ENCODE measurements at places on chromosomes 2 and 18.

GRCh38 chr18:48727681-48728080 is 188.8 kb downstream of the CTIF start:
- no peak overlapping the region for H3K4me3 ChIP-seq
- peaks cover 15% of the 10 kb centered on the region for H3K36me3 ChIP-seq
- no peak for DNase-seq
- H3K27ac ChIP-seq = no peak overlapping the region

- H3K4me3 ChIP-seq = no peak overlapping the region
- H3K4me1 ChIP-seq = peaks cover 27% of the 10 kb centered on the region
- DNase-seq = no peak
- H3K27ac ChIP-seq = peak overlapping the region; percentile 71
Measured at GRCh38 chr2:226310146-226310545, 489.5 kb downstream of the IRS1 start.

DNA sequence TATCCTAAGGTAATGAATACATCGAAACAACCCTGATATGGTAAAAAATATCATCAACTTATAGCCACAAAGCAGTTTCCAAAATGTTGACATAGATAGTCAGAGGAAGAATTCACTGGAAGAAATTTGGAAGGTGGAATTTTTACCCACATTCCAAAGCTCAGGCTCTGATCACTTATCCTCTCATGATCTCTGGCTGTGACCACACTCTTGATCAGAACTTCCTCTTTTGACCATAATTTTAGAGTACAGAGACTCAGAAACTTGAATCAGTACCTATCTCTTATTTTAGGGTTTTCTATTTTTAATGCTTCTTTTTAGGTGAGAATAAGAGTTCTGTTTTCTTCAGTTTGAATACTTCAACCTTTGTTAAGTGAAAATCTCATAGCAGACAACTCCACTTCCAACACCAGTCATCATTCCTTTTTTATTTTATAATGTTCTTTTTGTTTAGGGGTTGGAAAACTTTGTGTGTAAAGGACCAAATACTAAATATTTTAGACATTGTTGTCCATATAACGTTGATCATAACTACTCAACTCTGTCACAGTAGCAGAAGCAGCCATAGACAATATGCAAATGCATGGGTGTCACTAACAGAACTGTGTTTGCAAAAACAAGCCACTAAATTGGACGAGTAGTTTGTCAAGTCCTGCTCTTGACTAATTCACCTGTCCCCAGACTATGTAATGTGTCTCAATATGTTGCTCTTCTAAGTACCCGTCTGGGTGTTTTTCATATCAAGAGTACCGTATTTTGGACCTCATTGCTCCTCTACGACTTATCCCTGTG is 891.6 kb upstream of the CRIM1 start:
- no peak overlapping the region for H3K27ac ChIP-seq
- H3K4me1 ChIP-seq = no peaks in the 10 kb centered on the region
- H3K27me3 ChIP-seq = no peaks in the 10 kb centered on the region
- H3K36me3 ChIP-seq = no peaks in the 10 kb centered on the region
- DNase-seq = no peak
- H3K4me3 ChIP-seq = no peak overlapping the region

GRCh38 chr2:216789081-216789480 is 70.8 kb downstream of the TNP1 start:
- no peak overlapping the region for H3K27ac ChIP-seq
- no peaks in the 10 kb centered on the region for H3K27me3 ChIP-seq

- H3K4me1 ChIP-seq = no peaks in the 10 kb centered on the region
- H3K27ac ChIP-seq = no peak overlapping the region
- no peak for DNase-seq
Measured at GRCh38 chr2:229530434-229530833, 183.9 kb downstream of the DNER start.

- H3K4me3 ChIP-seq = no peak overlapping the region
- DNase-seq = no peak
- peaks cover 73% of the 10 kb centered on the region for H3K4me1 ChIP-seq
Measured at GRCh38 chr2:15892151-15892880, 48.0 kb upstream of the MYCN start.

GRCh38 chr2:42693688-42694479 is 70.1 kb downstream of the OXER1 start:
- no peak overlapping the region for H3K4me3 ChIP-seq
- peaks cover 10% of the 10 kb centered on the region for H3K36me3 ChIP-seq
- H3K27ac ChIP-seq = no peak overlapping the region
- H3K27me3 ChIP-seq = no peaks in the 10 kb centered on the region
- peaks cover 7% of the 10 kb centered on the region for H3K4me1 ChIP-seq

DNA sequence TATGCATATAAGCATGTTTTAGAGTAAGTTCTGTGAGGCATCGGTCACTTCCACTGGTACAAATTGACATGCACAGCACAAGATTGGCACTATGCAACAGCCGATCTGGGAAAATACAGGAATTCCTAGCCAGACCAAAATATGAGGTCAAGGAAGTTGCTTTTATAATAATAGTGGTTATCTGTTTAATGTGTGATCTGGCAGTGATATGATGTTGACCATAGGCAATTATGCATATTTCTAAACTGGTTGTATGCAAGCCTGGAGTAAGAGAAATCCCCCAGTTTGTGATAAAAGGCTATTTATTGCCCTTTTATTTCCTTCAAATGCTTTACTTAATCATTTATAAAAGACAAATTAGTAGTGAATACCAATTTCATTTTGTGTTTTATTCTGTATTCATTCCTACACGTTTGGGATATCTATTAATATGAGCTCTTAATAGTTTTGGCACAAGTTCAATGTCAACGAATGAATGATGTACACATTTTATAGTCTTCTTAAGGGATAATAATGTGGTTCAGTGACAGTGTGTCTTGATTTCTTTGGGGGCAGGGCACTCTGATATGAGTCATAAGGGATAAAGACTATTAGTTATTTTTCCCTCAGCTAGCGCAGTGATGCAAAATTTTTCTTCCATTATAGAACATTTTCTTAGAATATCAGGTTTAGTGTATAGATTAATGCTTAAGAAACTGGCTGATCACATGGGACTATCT is 34.7 kb upstream of the ZEB2 start:
- H3K36me3 ChIP-seq = peaks cover 1% of the 10 kb centered on the region
- no peak overlapping the region for H3K27ac ChIP-seq
- H3K27me3 ChIP-seq = no peaks in the 10 kb centered on the region
- DNase-seq = no peak

- H3K4me3 ChIP-seq = no peak overlapping the region
- H3K27ac ChIP-seq = no peak overlapping the region
- no peaks in the 10 kb centered on the region for H3K27me3 ChIP-seq
- H3K36me3 ChIP-seq = peaks cover 28% of the 10 kb centered on the region
- DNase-seq = no peak
Measured at GRCh38 chr2:43941966-43942365, 53.8 kb downstream of the LRPPRC start.

- H3K27me3 ChIP-seq = no peaks in the 10 kb centered on the region
- no peak overlapping the region for H3K27ac ChIP-seq
- H3K4me1 ChIP-seq = peaks cover 53% of the 10 kb centered on the region
- no peak overlapping the region for H3K4me3 ChIP-seq
- no peaks in the 10 kb centered on the region for H3K36me3 ChIP-seq
Measured at GRCh38 chr2:179442206-179442605, 177.6 kb upstream of the SESTD1 start.

DNA sequence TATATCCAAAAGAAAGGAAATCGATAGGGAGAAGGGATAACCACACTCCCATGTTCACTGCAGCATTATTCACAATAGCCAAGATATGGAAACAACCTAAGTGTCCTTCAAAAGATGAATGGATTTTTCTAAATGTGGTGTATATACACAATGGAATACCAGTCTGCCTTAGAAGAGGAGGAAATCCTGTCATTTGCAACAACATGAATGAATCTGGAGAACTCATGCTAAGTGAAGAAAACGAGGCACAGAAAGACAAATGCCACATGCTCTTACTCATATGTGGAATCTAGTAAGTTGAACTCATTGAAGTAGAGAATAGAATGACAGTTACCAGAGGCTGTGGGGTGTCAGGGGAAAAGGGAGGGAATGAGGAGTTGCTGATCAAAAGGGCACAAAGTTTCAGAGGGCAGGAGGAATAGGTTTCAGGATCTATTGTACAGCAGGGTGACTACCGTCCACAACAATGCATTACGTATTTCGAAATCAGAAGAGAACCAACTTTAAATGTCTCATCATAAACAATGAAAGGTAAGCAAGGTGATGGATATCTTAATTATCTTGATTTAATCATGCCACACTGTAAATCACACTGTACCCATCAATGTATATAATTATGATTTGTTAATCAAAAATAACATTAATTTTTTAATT is 46.1 kb downstream of the SIGLEC15 start:
- peaks cover 70% of the 10 kb centered on the region for H3K36me3 ChIP-seq
- H3K27me3 ChIP-seq = no peaks in the 10 kb centered on the region
- no peak overlapping the region for H3K4me3 ChIP-seq

- no peaks in the 10 kb centered on the region for H3K4me1 ChIP-seq
- H3K27ac ChIP-seq = no peak overlapping the region
- no peaks in the 10 kb centered on the region for H3K27me3 ChIP-seq
- H3K36me3 ChIP-seq = no peaks in the 10 kb centered on the region
- no peak for DNase-seq
Measured at GRCh38 chr2:76009484-76009883, 298.8 kb upstream of the GCFC2 start.

DNA sequence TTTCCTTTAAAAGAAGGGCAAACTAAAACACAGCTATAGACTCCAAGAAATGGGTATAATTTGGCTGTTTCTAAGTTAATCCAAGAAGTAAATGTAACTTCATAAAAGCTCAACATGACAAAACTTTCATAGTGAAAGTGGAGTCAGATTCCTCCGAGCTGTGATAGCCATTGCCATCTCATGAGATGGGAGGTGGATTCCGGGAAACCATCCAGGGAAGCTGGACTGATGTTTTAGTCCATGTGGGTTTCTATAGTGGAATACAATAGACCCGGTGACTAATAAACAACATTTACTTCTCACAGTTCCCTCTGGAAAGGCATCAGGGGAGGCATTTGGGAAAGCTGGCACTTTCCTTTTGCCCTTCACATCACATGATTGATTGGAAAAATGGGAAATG is 10.0 kb upstream of the LAPTM4A start:
- DNase-seq = no peak
- no peaks in the 10 kb centered on the region for H3K27me3 ChIP-seq
- no peaks in the 10 kb centered on the region for H3K36me3 ChIP-seq
- H3K4me1 ChIP-seq = peaks cover 26% of the 10 kb centered on the region
- no peak overlapping the region for H3K4me3 ChIP-seq

GRCh38 chr2:120901201-120901600 is 165.5 kb downstream of the GLI2 start:
- no peak overlapping the region for H3K4me3 ChIP-seq
- no peak for DNase-seq
- peaks cover 68% of the 10 kb centered on the region for H3K4me1 ChIP-seq
- no peak overlapping the region for H3K27ac ChIP-seq

DNA sequence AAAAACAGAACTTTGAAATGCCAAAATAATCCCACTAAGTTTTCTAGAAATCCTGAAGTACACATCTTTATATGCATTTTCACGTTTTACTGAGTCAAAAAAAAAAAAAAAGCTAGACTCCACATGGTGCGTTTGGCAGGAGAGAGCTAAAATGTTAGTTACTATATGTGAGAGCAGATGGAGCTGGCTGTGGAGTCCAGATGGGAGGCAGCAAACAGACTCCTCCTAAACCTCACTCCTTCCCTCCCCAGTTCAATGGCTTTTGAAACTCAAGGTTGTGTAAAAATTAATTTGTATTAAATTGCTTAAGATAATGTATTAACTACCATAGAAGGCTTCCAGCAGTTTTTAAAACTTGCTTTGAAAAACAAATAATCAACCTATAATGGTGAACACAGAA is 248.8 kb downstream of the AGPS start:
- H3K36me3 ChIP-seq = peaks cover 27% of the 10 kb centered on the region
- no peak overlapping the region for H3K4me3 ChIP-seq
- no peak overlapping the region for H3K27ac ChIP-seq
- H3K4me1 ChIP-seq = peaks cover 4% of the 10 kb centered on the region
- no peaks in the 10 kb centered on the region for H3K27me3 ChIP-seq

DNA sequence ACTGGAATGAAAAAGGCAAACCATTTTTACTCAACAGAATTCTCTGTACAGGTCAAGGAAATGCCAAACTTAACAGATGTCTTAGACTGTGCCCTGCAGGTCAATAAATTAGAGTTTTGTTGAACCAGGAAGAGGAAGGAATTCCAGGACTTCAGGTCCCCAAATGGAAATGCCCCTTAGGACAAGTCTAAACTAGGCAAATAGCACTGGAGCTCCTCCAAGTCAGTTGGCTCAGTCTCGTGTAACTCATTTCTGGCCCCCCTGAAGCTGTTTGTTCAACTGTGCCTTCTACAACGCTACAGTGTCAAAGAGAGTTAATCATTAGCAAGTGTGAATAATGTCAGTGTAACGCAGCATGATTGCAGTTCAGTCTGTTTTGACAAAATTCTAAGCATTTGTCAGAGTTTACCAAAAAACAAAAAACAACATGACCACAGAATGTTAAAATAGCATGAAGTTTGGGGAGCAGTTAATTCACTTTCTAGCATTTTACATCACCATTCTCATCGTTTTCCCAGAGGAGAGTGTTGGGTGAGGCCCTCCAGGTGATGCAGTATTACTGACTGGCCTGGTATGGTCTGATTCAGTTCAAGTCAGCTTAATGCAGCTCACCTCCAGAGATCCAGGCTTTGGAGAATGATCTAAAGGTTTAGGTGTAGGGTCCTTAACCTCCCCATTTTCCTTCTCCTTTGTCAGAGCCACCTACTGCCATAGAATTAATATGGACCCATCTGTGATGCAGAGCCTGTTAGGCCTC is 108.1 kb downstream of the AQP4 start:
- no peak overlapping the region for H3K27ac ChIP-seq
- no peak for DNase-seq
- H3K36me3 ChIP-seq = no peaks in the 10 kb centered on the region
- peaks cover 11% of the 10 kb centered on the region for H3K4me1 ChIP-seq

DNA sequence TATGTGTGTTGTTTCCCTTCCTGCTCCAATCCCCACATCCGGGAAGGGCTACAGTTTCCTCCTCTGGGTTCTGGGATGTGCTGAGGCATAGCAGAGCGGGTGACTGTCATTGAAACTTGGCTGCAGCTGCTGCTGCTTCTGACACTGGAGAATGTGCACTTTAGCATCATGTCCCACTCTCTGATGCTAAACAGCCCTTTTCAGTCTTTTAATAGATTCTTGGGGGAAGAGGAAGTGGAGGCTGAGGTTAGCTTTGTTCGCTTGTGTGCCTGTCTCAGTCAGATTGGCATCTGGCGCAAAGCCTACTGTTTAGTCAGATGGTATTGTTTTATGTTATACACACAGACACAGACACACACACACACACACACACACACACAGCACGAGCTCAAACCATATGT is 136.5 kb upstream of the RND3 start:
- DNase-seq = no peak
- H3K27ac ChIP-seq = no peak overlapping the region
- H3K4me3 ChIP-seq = no peak overlapping the region

All from mesothelial cell of epicardium (in vitro differentiated cells).